ENCODE measurements at places on chromosomes 6 and 20.

- ATAC-seq = no peak
These were observed 8.2 kb downstream of the ARHGAP40 start for GRCh38 chr20:38609815-38610214.

- ATAC-seq = no peak
These were observed 44.7 kb upstream of the FOXQ1 start for GRCh38 chr6:1267057-1267732.

- ATAC-seq = no peak
These were observed 3.2 kb upstream of the RFPL4B start for GRCh38 chr6:112343977-112344376.

GRCh38 chr6:113755449-113756289 is 101.5 kb upstream of the MARCKS start:
- no peak for ATAC-seq

GRCh38 chr6:158272324-158272723 is 39.9 kb upstream of the TULP4 start:
- ATAC-seq = no peak

DNA sequence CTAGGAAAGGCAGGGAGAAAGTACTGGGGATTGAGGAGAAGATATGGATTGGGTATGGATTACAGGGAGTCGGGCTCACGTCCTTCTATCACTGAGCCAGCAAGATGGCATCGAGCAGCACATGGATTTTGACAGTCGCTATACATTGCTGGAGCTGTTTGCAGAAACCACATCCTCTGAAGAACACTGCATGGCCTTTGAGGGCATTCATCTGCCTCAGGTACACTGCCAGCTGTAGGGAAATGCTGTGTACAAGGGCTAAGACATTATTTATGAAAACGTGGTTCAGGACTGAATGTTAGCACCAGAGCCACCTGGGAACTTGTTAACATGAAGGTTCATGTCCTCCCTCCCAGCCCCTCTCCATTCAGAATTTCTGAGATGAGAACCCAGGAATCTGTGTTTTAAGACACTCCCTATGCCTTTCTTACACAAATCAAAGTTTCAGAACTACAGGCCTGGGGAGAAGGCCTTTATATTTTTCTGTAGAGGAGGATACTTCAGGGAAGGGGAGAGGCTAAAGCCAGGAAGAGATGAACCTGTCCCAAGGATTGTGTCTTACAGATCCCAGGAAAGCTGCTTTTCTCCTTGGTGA is 3.5 kb downstream of the CUL9 start:
- ATAC-seq = no peak

GRCh38 chr6:92777146-92777740 is 642.1 kb downstream of the EPHA7 start:
- ATAC-seq = no peak

DNA sequence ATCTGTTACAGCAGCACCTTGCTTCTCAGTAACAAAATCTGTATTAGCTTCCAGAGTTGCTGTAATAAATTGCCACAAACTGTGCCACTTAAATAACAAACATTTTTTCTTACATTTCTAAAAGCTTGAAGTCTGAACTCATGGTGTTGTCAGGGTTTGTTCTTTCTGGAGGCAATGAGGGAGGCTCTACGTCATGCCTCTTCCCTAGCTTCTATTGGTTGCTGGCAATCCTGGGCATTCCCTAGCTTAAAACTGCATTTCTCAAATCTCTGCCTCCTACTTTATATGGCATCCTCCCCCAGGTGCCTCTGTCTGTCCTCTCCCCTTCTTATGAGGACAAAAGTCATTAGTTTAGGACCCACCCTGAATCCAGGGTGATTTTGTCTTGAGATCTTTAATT is 41.6 kb upstream of the TMEM244 start:
- ATAC-seq = no peak

DNA sequence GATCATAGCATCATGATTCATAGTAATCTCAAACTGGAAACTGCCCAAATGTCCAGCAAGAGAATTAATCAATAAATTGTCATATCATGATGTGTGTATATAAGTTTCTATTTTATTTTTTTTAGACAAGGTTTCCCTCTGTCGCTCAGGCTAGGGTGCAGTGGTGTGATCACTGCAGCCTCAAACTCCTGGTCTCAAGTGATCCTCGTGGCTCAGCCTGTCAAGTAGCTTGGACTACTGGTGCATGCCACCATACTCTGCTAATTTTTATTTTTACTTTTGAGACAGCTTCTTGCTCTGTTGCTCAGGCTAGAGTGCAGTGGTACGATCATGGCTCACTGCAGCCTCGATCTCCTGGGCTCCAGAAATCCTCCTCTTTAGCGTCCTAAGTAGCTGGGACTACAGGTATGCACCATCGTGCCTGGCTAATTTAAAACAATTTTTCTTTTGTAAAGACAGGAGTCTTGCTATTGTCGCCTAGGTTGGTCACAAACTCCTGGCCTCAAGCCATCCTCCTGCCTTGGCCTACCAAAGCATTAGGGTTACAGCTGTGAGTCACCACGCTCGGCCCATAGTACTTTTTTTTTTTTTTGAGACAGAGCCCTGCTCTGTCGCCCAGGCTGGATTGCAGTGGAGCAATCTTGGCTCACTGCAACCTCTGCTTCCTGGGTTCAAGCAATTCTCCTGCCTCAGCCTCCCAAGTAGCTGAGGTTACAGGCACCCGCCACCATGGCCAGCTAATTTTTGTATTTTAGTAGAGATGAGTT is 8.7 kb upstream of the ATRN start:
- no peak for ATAC-seq

DNA sequence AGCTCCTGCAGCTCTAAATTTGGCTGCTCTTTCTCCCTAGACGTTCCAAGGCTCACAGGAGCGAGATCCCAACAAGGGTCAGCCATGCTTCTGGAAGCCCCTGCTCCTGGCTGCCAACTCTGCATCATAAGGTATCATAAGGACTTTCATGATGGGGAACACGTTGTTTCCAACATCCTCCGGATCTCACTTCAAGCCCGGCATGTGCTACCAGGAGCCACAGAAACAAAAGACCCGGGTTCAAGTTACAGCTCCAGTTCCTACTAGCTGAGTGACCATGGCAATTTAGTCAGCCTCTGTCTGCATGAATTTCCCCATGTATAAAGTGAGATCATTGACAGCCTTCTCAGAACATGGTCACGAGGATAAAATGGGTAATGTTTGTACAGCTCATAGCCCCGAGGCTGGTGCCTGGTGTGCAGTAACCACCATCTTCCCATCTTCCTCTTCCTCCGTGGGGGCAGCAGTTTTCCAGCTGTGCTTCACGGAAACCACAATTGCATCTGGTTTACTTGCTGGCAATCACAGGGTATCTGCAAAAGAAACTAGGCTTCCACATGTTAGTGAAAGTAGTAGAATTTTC is 209.0 kb upstream of the ECI2 start:
- no peak for ATAC-seq

DNA sequence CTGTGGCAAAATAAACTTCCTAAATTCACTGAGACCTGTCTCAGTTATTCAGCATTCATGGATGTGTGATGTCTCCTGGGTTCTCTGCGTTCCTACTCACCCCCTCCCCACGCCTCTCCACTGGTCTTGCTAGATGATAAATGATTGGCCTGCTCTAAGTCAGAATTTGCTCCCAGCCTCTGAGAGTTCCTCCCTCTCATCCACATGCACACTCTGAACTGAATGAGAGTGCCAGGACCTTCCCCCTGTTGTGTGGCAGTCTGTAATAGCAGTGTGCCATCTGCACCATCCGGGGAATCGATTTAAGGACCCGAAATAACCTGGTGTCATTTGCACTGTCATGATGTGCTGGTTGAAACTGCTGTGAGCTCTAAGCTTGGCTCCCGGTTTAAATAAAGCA is 135.8 kb upstream of the AFDN start:
- no peak for ATAC-seq

DNA sequence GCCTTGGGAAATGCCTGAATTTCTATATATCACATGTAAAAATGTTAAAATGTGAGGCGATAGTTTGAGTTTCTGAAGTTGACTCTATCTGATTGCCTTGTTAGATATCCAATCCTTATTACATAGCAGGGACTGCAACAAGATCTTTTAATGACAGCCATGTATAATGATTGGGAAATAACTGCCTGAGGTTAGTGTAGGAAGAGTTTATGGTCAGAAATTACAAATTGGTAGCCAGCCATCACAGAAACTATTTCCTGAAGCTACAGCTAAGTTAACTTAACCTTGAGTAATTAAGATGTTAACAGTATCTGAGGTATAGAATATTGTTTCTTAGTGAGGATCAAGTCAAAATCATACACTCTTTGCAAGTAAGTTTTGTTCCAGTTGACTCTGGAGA is 41.0 kb downstream of the AKIRIN2 start:
- no peak for ATAC-seq

DNA sequence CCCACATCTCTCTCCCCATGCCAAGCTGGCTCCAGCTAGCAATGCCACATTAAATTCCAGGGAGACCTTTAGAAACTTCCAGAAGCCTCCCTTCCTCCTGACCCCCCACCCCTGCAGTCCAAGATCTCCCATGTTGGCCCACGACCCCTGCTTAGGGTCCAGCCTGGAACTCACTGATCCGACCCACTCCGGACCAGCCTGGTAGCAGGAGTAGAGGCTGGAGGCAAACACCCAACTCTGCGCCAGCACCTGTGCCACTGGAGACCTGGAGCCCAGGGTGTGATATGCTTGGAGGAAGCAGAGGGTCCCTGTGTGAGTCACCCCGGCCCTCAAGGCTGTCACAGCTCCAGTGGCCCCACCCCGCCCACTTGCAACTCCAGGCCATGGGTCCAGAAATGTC is 3.3 kb upstream of the ULBP1 start:
- no peak for ATAC-seq

- peak; percentile 59 for ATAC-seq
These were observed 11.7 kb downstream of the TSPYL1 start for GRCh38 chr6:116267836-116268588.

GRCh38 chr20:34397096-34397495 is 34.0 kb downstream of the ITCH start:
- ATAC-seq = no peak

DNA sequence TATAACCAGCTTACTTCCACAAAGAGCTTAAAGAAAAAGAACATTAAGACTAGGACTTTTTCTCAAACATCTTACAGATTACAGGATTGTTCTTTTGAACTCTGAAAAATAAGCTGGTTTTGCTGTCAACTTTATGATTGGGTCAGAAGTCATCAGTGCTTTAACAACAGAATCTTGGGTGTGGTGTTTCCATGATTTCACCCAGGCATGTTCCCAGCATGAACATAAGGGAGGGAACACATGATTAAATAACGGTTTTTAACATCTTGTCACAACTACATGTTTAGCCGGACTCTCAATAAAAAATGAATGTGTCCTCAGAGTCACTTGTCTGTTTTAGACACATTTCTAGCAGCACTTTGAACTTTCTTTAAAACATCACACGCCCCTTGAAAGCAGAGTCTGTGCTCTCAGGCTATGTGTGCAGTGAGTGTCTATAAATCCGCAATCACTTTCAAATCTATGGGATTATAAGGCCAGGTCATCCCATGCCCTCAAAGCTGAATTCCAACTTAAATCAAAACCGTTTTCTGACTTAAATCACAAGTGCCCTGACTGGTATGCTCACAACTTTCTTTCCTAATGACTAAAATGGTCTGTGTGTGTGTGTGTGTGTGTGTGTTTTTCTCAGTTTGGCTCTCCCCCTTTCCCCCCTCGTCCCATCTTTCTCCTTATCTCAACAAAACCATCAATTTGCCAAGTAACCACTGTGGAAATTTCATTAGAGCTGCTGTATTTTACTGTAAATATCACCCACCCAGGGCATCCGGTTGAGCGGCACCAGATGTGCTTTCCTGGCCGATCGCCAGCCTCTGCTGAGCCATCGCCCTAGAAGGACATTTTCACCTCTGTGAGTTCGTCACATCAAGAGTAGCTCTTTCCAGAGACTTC is 216.8 kb upstream of the DTNBP1 start:
- ATAC-seq = peak; percentile 49

DNA sequence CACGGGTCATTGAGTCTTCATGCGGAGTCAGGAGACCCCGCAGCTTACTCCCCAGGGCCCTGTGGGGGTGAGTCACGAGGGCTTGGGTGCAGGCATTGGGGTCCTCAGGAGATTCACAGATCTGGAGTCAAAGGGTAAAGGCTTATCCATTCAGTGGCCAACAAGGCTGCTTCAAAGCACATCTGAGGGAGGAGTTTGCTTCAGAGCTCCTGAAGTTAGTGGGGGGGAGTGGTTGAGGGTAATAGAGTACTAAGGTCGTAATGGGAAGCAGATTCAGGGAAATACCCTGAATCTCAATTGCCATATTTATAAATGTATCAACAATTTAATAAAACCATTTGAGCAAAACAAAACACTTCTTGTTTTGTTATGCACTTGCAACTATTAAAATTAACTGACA is 37.3 kb downstream of the SH3BGRL2 start:
- ATAC-seq = no peak

- peak; percentile 61 for ATAC-seq
These were observed 26.3 kb downstream of the ALDH5A1 start for GRCh38 chr6:24520929-24521546.

GRCh38 chr20:50456452-50457324 is 53.5 kb upstream of the PTPN1 start:
- ATAC-seq = no peak

- ATAC-seq = no peak
These were observed 252.2 kb downstream of the HACE1 start for GRCh38 chr6:104607501-104607900.

DNA sequence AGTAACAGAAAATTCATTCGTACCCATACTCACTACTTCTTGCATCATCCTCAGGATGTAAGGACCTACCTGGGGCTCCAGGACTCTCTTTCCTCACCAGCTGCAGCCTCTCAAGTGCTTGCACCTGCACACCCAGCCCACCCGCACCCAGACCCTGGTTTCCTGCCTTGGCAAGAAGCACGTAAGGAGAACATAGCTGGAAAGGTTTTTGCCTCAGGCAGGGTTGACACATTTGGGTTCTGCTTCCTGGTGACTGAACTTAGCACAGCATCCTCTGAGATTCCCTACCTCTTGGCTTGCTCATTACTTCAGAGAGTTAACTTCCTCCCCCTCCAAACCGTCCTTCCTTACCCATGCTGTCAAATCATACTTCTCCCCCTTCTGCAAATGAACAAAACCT is 556.9 kb downstream of the CD83 start:
- ATAC-seq = no peak

- ATAC-seq = peak; percentile 94
These were observed at the start of gene TMEM181 for GRCh38 chr6:158559895-158560835. TSS of gene TMEM181 (plus strand) at chr6:158560091. CDS start at chr6:158560225, 134 bp downstream.

DNA sequence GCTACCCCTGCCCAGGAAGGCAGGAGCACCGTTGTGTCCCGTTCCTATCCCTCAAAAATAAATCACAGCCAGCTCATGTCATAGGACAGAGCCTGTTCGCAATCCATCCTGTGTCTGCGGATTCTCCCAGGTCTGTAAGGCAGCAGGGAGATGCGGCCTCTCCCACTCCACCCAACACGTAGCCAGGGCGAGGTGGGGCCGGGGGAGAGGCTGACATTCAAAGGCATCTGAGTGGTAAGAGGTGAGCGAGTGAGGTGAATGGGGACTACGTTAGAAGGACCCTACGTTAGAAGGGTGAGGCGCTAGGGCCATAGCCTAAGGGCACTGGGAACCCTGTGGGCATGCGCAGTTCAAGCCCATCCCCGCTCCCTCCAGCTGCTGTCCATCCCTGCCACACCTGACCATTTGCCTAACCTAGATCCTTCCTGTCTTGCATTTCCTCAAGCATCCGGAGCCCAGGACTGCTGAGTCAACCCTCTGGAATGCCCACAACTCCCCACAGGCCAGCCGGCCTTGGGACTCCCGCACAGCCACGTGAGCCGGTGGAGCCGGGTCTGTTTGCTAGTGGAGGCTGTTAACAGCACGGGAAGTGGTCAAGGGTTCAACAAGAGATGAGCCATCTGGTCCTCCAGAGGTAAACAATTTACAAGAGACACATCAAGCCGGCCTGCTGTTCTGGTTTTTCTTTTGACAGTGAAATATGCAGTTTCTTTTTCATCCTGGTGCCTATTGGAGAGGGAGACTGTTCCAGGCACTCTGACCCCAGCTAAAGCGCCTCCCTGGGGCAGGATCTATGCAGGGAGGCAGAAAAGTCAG is 45.9 kb downstream of the RIPOR3 start:
- ATAC-seq = no peak
